ENCODE measurements at places on chromosomes 16 and 17.
A peak's percentile ranks its signal among the peaks of the same experiment; 100 is the strongest.

GRCh38 chr16:10738231-10739077 lies 5.2 kb upstream of the NUBP1 start:
- DNase-seq = peak; percentile 61

GRCh38 chr17:76048025-76048605 lies 21.0 kb upstream of the EVPL start:
- no peak for DNase-seq

GRCh38 chr16:27217256-27217655 lies 13.9 kb downstream of the KDM8 start:
- DNase-seq = no peak

DNA sequence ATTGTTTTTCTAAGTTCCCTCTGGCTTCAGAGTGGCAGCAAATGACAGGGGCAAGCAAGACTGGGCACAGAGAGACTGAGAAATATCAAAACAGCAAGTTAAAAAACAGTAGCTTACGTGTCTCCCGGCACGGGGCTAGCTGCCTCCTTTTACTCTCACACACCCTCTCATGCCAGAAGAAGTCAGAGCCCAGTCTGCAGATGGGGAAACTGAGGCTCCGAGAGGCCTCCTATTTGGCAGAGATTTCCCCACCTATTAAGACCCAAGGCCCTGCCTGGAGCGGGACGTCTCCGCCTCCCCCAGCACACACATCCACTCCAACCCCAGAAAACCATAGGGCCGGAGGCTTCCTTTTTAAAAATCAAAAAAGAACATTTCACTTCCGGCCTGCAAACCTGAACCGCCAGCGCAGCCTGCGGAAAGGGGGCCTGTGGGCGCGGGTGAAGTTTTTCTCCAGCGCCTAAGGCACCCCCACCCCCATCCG lies 832 bp downstream of the CARHSP1 start:
- DNase-seq = peak; percentile 70

DNA sequence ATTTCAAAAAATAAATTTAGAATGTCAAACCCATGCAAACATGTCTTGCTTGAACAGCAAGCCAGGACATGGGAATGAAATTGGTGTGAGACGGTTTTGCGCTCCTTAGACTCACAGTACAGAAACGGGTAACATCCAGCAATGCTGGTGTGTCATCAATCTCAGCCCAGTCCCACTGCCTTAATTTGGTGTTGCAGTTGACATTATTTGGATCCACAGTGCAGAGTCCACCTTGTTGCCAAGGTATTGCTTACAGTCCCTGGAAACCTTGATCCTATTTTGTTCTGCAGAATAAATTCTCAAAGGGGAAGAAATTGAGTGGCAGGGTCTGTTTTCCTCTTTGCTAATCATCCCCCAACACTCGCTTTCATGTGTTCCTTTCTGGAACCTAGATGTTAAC lies 311.6 kb upstream of the MON1B start:
- no peak for DNase-seq

GRCh38 chr16:65757064-65757463 lies 609.4 kb upstream of the CDH5 start:
- no peak for DNase-seq

DNA sequence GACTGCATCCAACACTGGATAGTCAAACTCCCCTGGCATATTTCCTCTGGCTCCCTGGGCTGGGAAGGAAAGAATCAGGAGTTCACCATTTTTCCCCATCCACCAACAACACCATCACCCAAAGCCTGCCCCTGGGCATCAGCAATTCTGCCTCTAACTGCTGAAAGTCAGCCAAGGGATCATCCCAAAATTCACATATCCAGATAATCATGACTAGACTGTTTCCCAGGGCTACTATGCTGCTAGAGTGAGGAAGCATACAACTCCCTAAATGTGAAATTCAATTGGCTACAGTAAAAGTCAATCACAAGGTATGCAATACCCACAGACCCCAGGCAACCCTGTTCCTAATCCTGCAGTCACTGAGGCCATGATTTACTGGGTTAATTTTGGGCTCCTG lies 230.6 kb downstream of the C16orf95 start:
- no peak for DNase-seq

DNA sequence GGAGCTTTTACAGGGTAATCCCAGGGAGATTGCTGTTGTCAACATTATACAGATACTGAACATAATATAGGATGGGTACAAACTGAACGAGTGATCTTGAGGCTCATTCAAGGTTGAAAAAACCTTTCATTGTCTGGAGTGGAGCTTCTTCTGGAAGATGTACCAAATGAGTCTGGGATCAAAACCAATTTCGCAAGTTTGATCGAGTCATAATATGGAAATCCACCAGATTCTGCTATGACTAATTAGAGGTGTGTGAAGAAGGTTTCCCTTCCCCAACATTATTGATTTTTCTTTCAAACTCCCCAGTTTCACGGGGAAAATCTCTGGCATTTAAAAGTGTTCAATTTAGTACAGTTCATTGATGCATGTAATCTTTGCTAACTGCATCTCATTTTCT lies 324.1 kb downstream of the ZFHX3 start:
- no peak for DNase-seq

DNA sequence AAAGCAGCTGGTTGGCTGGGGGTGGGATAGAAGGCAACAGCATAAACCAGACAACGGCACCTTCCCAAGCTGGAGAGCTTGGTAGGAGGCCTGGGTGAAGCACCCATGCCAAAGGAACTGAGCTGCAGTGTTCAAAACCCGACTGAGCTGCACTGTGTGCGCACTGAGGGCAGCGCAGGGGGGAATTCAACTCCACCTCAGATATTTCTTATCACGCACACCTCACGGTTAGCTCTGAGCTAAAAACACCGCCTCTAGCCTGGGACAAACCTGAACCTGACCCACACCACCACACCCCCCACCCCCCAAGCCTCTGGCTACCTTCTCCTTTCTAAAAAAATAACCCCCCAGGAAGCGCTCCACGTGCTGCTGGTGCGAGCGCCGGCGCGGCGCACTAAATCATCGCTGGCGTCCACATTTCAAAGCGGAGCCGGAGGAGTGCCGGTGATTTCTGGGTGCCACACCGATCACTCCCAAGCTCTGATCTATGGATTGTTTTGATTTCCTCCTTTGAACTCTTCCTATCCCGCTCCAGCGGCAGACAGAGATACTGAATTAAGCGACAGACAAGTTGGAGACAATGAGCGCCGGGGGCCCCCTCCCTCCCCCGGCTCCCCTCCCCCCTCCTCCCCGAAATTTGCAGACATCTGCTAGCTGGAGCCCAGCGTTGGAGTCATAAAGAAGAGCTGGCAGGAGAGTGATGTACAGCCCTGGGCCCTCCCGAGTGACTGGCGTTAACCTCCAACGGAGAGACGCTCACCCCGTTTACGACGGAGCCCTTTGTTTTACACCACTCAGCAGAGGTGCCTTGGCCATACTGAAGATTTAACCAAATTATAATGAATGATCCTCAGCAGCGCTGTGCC lies 85.0 kb downstream of the NOG start:
- no peak for DNase-seq

DNA sequence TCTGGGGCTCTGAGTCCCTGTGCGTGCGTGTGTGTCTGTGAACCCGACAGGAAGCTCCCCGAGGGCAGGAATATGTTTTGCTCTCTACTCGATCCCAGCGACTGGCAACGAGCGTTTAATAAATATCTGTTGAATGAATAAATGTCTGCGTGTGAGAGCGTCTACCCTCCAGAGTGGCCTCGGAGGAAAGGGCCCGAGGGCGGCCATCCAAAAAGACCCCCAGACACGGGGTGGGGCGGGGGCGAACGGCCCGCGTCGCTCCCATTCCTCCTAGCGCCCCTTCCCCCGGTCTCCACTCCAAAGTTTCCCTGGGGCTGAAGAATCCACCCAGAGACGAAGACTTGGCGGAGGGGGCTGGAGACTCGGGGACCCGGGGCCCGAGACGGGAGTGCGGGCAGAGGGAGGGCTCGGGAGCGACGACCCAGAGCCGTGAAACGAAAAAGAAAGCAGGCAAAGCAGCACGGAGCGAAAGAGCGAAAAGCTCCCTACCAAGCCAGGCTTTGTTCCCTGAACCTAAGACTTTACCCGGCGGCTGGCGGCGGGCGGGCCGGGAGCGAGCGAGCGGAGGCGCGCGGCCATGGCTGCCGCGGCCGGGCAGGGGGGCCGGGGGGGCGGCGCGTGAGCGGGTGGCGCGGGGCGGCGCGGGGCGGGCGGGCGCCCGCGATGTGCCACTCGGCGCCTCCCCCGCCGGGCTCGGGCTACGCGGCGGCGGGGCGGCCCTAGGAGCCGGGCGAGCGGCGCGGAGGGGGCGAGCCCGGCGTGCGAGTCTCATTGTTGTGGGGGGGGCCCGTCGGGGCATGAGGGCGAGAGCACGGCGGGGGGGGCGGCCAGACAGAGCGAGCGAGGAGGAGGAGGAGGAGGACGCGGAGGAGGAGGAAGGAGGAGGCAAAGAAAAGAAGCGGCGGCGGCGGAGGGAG lies at the start of gene MLLT6:
MLLT6 (plus strand) TSS at position 668 of the 917 bp plus-strand sequence. CDS start 360 bp downstream, outside the sequence.
- peak; percentile 85 for DNase-seq

GRCh38 chr16:79970551-79971236 lies 370.2 kb upstream of the MAF start:
- no peak for DNase-seq

DNA sequence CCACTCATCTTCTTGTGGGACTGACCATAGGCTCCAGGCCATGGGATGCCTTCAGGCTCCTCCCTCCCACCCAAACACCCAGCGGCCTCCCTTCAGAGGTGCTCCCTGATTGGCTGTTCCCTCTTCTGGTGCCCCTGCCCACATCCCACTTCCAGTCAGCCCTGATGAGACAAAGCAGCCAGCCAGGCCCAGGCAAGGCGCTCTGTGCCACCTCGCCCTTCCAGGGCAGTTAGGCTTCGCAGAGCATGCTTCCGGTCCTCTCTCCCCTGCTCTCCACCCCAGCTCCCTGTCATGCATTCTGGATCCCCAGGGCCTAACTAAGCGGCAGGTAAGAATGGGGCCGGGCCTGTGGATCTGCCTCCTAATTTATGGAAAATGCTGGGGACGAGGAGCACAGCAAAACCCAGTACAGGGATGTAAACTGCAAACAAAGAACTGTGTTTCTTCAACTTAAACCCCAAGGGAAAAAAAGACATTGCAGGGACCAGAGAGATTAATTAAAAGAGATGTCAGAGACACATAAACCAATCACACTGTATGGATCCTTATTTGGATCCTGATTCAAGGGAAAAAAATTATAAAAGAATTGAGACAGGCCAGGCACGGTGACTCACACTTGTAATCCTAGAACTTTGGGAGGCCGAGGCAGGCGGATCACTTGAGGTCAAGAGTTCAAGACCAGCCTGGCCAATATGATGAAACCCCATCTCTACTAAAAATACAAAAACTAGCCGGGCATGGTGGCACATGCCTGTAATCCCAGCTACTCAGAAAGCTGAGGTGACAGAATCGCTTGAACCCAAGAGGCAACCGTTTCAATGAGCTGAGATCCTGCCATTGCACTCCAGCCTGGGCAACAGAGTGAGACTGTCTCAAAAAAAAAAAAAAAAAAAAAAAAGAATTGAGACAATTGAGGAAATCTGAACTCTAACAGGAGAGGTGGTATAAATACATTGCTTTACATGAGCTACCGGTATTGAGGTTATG lies 26.0 kb downstream of the ZDHHC7 start:
- DNase-seq = no peak

DNA sequence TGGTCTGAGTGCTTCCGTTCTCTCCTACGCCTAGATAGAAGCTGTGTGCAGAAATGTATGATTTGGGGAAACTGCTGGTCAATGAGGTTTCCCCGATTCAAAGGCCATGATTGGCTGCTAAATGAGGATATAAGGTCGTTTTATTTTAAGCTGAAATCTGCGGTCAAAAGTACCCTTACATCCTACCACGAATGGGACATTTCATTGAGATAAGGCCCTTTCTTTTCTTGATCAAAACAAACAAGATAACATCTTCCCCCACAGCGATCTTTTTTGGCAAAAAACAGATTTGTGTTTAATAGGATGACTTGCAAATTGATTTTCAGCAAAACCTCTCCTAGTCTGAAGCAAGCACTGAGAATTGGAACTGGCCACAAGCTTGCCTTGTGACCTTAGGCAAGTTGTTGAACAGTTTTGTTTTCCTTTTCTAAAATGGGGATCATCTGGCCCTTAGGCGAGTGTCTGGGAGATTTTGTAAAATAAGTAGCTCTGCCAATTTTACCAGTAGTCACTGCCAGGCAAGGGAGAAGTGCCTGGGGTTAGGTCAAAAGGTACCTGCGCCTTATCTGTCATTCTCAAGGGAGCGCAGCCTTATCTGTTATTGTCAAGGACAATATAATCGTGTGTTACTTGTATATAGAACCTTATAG lies 635 bp downstream of the SCPEP1 start:
- DNase-seq = no peak

- no peak for DNase-seq
These were observed 13.9 kb downstream of the MMP2 start for GRCh38 chr16:55492756-55493380.

- no peak for DNase-seq
These were observed 27.6 kb downstream of the HELZ start for GRCh38 chr17:67217446-67217845.

- DNase-seq = peak; percentile 51
These were observed 176.3 kb downstream of the RPTOR start for GRCh38 chr17:80720610-80721577.

GRCh38 chr17:57559226-57559625 lies 185.9 kb downstream of the CCDC182 start:
- DNase-seq = no peak

Measured in CD4-positive, alpha-beta memory T cell (primary cell).